IPS DF 19.7 (cell line): ENCODE measurements at places on chromosomes 2 and 18.

- no peak for DNase-seq
These were observed 1335.3 kb upstream of the CDH2 start for GRCh38 chr18:29512203-29512602.

GRCh38 chr2:74391209-74391579 is 11.1 kb upstream of the DCTN1 start:
- no peak for DNase-seq

- DNase-seq, result no peak
These were observed 46.3 kb downstream of the PMS1 start for GRCh38 chr2:189830510-189830909.

DNA sequence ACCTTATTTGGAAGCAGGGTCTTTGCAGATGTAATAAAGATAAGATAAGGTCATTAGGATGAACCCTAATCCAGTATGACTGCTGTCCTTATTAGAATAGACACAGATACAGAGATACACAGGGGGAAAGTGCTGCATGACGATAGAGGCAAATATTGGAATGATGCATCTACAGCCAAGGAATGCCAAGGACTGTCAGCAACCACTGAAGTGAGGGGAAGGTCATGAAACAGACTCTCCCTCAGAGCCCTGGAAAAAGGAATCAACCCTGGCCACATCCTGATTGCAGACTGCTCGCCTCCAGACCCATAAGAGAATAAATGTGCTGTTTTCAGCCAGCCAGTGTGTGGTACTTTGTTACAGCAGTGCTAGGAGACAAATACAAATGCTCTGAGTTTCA is 14.8 kb downstream of the TMEM237 start:
- no peak for DNase-seq

DNA sequence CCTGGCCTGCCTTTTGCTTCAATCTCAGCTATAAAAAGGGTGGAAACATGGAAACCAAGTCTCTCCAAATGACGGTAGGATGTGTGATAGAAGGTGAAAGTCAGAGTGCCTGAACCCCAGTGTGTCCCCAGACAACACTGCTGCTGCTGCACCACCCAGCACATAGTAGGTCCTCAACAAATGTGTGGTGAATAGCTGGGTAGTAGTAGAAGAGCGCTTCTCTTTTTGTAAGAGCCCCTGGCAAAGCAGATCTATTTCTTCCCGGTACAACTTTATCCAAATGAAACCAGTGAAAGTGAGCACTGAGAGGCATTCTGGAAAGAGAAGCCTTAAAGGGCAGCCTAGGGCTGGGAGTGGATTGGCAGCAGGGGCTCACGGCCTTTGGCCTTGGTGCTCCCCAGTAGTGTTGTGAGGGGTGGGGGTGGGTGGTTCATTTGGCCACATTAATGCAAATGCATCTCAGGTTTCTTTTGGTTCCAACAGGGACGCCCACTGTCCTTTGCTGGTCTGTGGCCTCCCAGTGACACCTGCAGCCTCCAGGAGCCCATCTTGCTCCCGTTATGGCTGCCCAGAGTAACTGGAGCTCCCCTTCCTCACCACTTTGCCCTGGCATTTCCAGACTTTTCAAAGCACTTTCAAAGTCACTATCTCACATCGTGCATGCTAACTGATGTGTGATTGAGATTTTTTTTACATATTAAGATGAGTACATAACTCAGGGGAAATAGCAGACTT is 304.3 kb upstream of the EPAS1 start:
- DNase-seq, result no peak

- DNase-seq, result no peak
These were observed 44.6 kb downstream of the SLC35F5 start for GRCh38 chr2:113711851-113712250.

DNA sequence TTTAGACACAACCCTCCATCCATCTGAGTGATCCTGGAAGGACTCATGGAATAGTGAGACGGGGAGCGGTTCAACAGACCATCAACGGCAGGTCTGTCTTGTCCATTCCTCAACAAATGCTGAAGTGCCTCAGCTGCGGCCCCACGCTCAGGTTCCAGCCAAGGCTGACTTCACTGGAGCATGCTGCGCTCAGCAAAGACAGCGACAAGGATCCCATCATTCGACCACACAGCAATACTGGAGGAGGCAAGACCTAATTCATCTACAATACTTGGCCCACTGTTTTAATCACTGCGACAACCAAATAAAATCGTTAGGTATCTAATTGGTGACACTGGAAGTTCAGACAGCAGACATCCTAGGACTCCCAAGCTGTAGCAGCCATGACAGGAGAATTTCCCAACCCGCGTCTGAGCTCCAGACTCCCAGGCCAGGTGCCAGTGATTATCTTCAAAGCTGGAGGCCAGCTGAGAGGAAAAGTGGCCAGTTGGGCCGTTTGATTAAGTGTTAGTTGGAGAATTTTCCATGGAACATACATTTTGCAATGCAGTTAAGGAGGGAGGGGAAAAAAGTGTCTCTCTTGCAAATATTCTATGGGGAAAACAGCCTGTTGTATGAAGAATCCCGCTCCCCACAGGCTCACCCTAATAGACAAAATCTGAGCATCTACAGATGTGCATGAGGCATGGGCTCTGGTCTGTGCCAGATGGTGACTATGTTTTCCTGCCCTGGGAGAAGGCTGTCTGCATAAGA is 92.5 kb upstream of the SLC35G4 start:
- DNase-seq, result no peak

- DNase-seq, result no peak
These were observed 196.3 kb downstream of the MC4R start for GRCh38 chr18:60176259-60176658.

DNA sequence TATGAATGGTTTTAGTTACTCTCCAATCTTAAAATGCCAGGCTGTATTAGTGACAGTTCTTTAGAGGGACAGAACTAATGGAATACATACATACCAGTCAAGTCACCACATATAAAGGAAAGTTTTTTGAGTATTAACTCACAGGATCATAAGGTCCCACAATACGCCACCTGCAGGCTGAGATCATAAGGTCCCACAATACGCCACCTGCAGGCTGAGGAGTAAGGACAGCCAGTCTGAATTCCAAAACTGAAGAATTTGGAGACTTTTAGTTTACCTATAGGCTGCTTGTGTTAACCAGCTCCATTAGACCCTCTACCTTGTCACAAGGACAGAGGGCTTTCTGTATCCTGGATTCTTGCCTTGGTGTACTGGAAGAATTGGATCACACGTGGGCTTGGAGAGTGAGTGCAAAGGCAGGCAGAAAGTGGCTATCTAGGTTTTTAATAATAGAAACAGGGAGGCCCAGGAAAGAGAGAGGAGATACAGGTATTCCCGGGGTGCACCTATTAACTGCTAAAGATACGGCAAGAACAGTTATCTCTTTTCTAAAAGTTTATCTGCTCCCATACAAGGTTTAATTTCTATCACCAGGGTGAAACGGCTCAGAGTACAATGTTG is 234.9 kb upstream of the CYRIA start:
- peak; percentile 17 for DNase-seq

GRCh38 chr18:79275992-79276391 is 119.7 kb upstream of the NFATC1 start:
- DNase-seq, result no peak

DNA sequence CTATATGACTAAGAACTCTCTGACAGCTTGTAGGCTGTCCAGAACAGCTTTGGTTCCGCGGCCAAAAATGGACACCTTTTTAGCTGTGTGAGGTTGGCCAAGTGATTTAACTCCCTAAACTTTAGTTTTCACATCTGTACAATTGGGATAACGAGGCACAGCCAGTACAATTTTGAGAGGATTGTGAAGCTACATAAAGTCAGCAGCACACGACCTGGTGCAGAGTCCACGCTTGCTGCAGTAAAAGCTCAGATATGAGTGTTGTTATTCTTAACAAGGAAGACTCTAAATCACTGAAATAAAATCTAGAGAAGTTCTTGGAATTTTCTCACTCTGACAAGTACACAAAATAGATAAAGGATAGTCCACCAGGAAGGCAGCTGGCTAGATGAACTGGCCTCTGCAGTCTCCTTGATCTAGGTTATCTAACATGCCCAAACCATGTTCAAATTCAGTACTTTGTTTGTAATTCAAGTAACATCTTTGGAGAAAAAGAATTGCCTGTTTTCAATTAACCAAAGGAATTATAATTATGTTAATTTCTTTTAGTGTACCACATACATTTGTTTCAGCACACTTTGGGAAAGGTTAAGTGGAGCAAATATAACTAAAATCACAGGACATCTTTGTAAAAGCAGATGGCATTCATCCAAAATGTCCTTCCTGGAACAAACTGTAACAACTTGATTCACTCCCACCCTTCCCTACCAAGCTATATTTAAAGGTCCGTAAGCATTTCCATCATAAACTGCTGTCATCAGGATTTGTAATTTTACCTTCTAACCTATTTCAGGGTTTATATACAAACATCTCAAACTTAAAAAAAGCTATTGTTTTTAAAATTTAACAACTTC is 201.7 kb upstream of the STK17B start:
- no peak for DNase-seq

DNA sequence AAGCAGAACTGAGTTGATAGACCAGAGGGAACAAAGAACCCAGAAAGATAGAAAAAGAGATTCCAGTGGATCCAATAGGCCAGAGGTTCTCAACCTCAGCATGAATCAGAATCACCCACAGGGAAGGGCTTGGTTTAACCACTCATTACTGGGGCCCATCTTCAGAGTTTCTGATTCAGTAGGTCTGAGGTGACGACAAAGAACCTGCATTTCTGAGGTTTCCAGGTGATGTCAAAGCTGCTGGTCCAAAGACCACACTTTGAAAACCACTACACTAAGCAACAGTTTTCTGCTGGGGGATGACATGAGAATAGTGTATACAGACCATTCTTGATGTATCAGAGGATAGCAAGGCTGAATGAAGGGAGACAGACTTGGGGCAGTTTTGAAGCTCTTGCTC is 296.9 kb upstream of the STON1 start:
- no peak for DNase-seq

GRCh38 chr2:210768329-210768910 is 212.0 kb downstream of the CPS1 start:
- no peak for DNase-seq

GRCh38 chr2:48009256-48009655 is 103.0 kb upstream of the FBXO11 start:
- no peak for DNase-seq

- no peak for DNase-seq
These were observed 131.2 kb downstream of the THADA start for GRCh38 chr2:43464590-43464989.

- DNase-seq, result no peak
These were observed 15.6 kb upstream of the PPP1CB start for GRCh38 chr2:28736034-28736433.

DNA sequence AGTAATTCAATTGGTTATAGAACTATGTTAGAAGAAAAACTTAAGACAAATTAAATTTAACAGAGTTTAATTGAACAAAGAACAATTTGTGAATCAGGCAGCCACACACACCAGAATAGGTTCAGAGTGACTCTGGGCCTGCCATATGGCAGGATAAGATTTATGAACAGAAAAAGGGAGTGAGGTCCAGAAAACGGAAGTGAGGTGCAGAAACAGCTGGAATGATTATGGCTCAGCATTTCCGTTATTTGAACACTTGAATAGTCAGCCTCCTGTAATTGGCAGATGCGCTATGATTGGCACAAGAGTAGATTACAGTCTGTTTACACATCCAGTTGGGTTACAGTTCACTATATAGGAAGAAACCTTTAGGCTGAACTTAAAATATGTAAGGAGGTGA is 99.0 kb downstream of the MBD2 start:
- DNase-seq, result no peak

- no peak for DNase-seq
These were observed 63.2 kb upstream of the MGAT4A start for GRCh38 chr2:98793897-98794830.

DNA sequence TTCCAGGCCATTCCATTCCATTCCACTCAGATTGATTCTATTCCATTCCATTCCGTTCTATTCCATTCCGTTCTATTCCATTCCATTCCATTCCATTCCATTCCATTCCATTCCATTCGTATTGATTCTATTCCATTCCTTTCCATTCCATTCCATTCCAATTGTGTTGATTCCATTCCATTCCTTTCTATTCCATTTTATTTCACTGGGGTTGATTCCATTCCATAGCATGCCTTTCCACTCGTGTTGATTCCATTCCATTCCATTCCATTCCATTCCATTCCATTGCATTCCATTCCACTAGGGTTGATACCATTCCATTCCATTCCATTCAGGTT is 1142.3 kb downstream of the RPIA start:
- no peak for DNase-seq

DNA sequence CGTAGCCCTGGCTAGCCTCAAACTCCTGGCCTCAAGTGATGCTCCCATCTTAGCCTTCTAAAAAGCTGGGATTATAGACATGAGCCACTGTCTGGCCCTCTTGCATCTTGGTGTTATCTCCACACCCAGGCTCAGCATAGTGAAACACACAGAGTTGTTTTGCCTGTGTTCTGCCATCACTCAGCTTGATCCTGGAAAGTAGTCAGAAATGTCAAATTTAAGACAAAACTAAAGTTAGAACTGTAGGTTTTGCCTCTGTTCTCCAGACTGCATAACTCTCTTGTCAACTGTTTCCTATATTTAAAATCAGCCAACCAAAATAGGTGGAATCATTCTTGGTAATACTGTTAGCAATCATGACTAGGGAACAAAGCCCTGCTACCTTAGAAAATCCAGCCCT is 72.1 kb upstream of the GULP1 start:
- DNase-seq, result no peak

DNA sequence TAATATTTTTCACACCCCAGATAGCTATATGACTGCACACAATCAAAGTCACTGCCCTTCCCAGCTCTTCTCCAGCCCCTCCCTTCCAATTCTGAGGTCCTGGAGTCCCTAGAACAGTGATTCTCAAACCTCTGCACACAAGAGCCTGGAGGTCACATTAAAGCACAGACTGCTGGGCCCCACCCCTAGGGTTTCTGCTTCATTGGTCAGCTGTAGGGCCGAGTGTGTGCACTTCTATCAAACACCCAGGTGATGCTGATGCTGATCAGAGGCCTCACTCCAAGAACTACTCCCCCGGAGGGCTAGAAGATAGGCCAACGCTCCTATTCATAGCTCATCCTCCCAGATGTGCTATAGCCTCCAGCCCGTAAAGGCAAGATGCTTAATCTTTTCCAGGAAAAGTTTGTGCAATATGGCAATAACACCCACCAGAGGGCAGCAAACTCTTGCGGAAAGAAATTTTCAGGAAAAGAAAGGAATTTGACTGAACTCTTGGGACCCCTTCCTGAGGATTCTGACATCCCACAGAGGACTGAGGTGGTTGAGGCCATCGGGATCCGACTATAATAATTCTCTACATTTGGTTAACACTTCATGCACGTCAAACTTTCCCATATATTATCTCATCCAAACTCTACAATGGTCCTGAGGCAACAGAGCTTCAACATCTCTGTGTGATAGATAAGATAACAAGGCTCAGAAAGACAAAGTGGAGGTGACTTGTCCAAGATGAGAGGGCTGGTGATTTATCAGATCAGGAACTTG is 194.2 kb upstream of the PKDCC start:
- DNase-seq, result no peak

DNA sequence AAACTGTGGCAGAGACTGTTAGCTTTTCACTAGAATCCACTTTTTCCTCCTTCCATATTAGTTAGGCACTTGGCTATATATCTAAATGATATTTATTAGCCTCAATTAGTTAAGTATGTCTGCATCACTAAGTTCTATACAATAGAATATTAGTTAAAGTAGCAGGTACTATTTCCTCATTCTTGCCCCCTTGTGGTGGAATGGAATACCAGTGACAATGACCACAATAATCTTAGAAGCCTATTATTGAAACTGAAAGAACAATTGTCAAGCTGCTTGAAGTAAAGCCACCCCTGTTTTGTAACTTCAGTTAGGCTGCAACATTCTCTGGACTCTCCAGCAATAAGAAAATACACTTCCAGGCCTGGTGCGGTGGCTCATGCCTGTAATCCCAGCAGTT is 476.3 kb upstream of the VWC2L start:
- no peak for DNase-seq

- DNase-seq, result no peak
These were observed 3.0 kb upstream of the IL1RN start for GRCh38 chr2:113124181-113124961.
